ENCODE measurements at places on chromosomes 5 and 9.

DNA sequence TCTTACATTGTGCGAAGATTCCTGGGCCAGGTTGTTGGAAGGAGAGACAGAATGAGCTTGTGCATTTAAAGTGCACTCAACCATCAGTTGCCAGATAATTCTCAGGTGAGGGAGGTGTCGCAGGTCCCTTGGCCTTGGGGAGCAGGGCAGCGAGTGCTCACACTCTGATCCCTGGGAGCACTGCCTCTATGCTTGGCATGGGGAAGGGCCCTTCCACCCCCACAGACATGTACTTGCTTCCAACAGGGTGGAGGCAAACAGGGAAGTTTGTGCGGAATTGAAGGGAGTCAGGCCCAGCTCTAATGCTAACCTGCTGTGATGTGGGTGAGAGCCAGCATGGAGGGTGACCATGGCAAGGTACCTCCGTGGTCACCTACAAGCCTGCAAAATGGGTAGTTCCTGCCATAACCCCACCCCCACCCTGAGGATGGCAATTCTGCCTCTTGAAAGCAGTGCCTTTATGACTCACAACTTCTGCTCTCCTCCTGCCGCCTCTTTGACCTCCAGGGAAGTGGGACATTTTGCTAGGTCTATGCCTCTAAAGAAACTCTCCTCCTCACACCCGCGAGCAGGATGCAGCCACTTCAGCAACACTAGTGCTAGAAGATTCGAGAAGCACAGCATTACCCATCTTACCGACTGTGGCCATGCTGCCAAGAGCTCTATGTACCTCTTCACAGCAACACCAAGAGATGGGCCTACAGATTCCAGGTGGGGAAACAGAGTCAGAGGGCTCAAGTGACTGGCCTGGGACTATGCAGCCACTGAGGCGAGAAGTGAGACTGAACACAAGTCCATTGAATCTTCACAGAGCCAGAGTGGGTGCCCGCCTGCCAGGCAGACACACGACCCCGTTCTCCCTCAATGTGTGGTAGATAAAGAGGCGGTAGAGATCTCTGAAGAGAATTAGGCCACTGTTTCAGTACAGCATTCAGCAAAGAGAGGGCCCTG lies 22.1 kb upstream of the SLC25A51 start:
- no peak for DNase-seq

DNA sequence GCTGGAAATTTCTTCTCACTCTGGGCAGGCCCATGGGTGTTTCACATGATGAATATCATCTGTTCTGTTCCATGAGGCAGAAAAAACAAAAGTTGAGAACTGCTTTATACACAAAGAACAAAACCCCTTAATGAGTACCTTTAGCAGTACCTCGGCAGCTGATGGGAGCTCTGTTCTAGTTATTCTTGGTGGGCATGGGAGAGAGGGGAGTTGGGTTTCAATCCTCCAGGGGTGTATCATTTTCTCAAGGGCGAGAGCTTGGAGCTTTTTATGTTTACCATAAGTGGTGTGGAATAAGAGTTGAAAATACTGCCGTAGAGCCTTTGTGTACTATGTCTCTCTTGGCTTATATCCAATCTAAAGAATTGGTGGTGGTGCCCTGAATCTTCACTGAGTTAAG lies 103.3 kb upstream of the ZNF608 start:
- DNase-seq: no peak

DNA sequence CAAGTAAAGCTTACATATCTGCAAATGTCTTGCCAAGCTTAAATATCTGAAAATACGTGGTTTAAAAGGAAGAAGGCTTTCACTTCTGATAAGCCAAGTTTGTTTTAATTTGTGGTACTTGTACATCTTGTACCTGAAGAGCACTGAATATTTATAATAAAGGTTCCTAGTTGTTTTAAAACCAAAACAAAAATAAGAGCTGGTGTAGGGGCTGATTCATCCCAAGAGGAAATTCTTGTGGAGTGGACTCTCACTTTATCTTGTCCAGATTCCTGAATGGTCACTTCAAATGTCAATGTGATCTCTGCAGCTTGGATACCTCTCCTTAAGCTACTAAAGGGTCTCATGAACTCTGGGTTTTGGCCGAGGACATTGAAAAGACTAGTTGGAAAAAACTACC lies 29.5 kb downstream of the MAMDC2 start:
- DNase-seq: no peak

DNA sequence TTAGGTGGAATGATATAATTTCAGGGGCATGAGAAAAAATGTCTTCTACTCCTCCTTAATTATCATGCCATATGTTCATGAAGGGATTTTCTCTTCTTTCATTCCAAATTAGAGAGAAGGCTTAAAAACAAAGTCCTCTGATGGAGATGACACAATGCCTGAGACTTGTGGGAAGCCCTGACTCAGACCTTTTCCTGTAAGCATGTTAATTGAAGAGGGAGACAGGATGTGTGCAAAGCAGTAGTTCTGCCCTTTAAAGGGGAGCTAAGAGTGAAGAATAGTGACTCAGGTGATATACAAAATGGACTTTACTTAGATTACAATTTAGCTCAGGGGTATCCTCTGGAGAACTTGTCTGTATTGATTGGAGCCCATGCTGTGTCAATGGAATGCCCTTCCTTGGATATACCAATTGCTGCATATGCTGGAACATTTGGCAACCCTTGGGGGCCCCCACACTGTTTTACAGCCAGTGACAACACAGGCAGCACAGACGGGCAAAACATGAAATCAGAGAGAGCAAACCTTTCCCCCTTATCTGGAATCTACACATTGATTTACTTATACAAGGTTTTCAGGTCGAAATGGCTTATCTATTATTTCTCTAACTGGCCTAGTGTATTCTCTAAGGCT lies 81.3 kb downstream of the IZUMO3 start:
- DNase-seq: no peak

Measured in activated naive CD4-positive, alpha-beta T cell treated with anti-CD3 and anti-CD28 coated beads, Interleukin-2, amount 50 U/mL, for 72 hours (primary cell).